NCI-H524 (cell line): ENCODE measurements at places on chromosomes 13 and 19.

- DNase-seq = no peak
These were observed 131.7 kb downstream of the KLF5 start for GRCh38 chr13:73190477-73190876.

GRCh38 chr13:51541037-51541436 is 43.2 kb upstream of the WDFY2 start:
- no peak for DNase-seq

DNA sequence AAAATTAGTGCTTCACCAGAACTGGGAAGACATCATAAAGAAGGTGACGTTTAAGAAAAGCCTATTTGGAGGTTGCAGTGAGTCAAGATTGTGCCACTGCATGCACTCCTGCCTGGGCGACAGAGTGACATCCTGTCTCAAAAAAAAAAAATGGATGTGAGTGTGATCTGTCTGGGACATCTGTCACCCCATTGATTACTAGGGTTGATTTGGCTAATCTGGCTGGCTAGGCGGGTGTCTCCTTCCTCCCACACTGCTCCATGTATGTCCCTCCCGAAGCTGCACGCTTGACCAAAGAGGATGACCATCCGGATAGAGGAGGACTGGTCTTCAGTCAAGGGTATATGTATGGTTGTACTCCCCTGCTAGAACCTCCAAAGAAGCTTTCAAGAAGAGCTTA is 2.6 kb downstream of the GTF2F2 start:
- peak; percentile 27 for DNase-seq

GRCh38 chr19:3518659-3519058 is 12.5 kb downstream of the FZR1 start:
- DNase-seq = no peak

DNA sequence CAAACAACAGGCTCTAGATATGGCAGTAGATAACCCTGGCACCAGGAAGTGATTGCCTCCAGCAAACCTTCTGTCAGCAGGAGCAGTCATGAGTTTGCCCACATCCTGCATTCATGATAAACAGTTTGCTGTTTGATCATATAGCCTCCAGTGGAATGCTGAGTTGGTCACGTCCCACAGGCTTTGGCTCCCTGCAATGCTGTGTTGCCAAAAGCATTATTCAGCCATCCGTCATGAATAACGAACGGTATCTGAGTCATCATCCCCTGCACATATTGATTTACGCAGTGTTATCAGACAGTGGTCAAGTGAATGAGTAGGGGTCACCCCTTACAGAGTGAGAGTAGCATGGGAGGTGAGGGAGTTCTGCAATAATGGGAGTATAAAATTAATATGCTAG is 21.9 kb upstream of the ZNF432 start:
- DNase-seq = no peak

DNA sequence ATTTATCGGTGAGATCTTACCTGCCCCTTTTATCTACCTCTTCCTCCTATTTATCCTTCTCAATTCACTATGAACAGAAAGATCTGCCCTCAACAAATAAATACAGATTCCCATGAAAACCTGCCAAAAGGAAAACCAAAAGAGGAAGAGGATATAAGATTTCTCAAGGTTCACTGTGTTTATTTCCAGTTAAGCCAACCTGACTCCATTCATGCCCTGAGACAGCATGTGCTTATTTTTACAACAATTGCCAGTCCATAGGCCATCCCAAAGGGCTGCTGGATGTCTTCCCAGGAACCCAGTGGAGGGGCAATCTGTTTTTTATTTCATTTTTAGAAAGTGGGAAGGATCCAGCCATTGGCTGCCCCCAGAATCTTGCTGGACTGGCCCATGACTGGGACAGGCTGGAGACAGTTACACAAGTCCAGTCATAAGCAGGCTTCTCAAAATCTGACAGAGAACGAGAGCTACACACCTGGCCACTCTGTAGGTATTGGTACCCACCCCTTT is 209.1 kb downstream of the IRS2 start:
- no peak for DNase-seq

GRCh38 chr19:18417250-18418028 is 1.8 kb upstream of the SSBP4 start:
- DNase-seq = peak; percentile 62

DNA sequence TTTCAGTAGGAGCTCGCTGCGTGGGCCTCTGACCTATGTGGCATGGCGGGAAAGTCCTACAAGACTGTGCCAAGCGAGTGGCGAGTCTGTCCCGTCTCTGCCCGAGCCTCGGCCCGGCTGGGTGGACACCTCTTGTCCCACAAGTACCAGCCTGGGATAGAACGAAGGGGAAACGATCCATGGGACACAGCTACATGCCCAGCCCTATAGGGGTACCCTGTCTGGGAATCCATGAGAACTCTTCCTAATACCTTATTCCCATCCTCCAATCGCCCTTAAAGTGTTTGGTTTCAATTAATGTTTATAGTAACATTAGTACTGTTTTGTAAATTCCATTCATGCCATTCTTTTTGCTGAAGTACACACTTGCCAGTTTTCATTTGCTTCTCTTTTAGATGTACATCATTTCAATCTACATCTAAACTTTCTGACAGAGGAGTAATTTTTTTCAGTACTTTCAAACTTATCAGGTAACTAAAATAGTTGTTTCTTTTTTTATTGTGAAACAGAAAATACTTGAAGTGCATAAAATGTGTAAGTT is 667 bp upstream of the ZNF790 start:
- no peak for DNase-seq

DNA sequence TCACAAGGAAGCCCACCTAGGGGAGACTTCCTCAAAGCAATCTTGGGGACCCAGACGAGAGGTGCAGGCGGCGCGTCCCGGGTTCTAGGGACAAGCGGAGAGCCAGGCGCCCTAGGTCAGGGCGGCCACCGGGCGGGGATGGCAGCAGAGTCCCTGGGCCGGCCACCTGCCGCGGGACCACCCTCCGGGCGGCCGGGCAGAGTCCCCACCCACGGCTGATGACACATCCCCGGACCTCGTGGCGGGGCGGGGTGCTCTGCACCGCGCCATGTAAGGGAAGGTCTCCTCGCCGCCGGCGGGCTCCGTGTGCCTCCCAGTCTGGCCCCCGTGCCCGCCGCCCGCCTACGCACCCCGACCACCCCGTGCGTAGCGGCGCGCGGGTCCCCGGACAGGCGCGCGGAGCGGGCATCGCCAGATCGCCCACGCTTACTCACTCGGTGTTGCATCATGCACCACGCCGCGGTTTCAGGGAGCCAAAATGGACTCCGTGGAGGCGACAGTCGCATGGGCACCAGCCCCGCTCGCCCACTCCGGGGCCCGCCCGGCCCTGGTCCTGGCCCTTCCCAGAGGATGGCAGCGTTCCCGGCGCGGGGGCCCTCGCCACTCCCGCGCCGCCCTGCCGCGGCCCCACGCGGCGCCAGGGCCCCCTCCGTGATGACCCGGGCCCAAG is 643 bp downstream of the SLC7A1 start:
- peak; percentile 58 for DNase-seq

DNA sequence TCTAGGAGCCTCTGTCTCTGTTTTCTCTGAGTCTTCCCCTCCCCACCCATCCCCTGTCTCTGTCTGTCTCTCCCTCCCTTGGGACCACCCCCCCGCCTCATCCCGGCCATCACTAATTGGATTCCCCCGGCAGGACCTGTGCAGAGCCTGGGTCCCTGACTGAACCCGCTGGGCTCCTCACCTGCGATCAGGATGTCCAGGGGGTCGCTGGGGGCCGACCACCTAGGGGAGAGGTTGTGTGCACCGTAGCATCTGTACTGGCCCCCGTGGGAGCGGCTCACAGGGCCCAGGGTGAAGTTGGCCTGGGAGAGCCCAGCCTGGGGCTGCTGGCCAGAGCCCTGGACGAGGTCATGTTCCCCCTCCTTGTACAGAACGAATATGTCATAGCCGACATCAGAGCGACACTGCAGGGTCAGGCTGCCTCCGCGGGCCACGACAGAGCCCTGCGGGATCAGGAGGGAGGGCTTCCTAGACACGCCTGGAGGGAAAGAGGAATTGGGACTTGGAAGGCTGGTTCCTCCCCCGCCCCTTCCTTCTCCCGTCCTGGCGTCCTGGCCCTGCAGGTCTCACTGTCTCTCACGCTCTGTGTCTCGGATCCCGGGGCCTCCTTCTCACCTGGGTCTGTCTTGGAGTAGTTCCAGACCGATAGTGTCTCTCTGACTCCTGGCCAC is 1.8 kb downstream of the LILRB5 start:
- no peak for DNase-seq

- DNase-seq = no peak
These were observed 43.1 kb downstream of the LHFPL6 start for GRCh38 chr13:39559847-39560246.

- no peak for DNase-seq
These were observed 109.0 kb upstream of the SOX1 start for GRCh38 chr13:111957913-111958450.

- DNase-seq = no peak
These were observed 985 bp upstream of the CLC start for GRCh38 chr19:39738814-39739213.

GRCh38 chr19:41882568-41883462 is at the start of gene ARHGEF1:
TSS of gene ARHGEF1 (plus strand) at chr19:41883184. CDS start at chr19:41888083, 4,899 bp downstream.
- no peak for DNase-seq

DNA sequence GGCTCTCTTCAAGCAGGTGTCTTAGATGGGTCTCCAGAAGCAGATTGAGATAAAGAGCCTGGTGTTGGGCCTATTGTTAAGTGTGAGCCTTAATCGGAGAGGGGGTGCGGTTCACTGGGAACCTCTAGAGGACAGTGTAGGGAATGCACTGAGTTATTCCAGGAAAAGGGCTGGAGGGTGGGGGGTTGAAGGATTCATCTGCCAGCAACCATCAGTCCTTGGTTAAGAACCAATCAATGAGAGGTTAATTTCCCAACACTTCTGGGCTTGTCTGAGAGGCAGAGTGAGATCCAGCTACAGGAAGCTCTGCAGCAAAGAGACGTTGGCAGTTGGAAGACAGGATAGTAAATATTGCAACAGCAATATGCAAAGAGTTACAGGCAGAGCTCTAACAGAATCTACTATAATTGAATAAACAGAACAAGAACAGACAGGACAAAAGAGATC is 28.7 kb downstream of the CYP4F2 start:
- DNase-seq = no peak

- DNase-seq = peak; percentile 22
These were observed 1646.2 kb upstream of the SPRY2 start for GRCh38 chr13:81987159-81987558.

DNA sequence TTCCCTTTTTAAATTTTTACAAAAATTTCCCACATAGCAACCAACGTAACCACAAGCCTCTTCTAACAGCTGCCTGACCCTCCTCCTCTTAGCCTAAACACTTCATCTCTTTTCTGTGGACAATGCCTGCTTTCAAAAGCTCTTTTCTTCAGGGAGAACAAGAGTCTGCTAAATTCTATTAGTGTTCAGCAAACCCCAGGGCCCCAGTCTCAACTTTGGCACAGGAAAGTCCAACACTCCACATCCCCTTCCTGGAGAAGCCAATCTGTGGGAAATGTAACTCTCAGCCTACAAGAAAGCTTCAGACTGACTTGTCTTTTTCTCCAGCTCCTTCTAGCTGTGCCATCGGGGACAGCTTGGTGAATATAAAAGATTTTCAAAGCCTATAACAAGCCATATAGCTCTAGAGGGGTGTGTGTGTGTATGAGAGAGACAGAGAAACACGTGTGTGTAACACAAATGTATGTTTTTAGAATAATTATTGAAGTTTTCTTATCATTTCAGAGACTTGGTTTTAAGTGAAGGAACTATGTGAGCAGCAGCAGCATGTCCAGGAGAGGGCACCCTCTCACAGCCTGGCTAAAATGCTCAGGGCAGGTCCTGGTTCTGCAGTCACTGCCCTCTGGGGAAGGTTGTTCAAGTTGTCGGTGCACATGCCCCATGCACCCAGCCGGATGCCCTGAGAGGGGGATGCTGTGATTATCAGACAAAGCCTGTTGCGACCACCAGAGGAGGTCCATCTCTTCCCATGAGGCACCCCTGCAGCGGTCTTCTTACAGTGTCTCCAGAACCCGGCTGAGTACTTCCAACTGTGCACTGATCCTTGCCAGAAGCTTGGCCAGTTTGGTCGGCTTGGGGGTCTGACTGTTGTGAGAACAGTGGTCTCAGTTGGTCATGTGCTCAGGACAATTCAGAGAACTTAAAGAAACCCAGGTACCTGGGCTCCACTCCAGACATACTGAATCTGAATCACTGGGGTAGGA is 34.4 kb downstream of the CCDC70 start:
- DNase-seq = peak; percentile 53
